Activated T-cell treated with anti-CD3 and anti-CD28 coated beads, Interleukin-2, amount 50 U/mL, for 72 hours (primary cell): ENCODE measurements at places on chromosomes 12 and 14.

DNA sequence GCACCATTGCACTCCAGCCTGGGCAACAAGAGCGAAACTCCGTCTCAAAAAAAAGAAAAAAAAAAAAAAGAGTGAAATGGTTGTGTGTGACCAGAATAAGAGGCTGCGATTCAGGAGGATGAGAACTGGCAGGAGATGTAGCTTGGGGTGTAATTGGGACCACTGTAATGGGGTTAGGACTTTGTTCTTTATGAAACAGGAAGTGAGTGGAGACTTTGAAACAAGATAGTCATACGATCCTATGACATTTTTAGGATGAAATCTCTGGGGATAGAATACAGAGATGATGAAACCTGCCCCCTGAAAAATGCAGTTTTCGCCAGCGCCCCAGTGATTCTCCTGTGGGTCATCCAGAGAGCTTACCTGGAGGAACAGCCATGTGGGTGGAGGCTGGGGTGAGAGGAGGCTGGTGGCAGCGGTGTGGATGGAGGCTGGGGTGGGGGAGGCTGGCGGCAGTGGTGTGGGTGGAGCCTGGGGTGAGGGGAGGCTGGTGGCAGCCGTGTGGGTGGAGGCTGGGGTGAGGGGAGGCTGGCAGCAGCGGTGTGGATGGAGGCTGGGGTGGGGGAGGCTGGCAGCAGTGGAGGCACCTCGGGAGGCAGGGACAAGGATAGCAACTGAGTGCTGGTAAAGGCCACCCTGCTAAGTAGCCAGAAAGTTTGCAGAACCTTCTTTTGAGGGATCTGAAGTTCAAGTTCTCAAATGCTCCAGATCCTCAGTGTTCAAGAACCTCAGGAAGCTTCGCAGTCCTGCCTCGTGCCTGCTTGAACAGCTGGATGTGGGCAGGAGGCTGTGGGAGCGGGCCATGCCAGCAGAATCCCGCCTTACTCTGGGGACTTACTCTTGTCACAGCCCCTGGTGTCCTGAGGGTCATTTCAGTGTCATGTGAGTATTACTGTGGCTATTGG, 20.2 kb downstream of the FBXL14 start:
- no peak for DNase-seq

- no peak for DNase-seq
Measured at GRCh38 chr12:86414201-86414600, 158.0 kb upstream of the MGAT4C start.

DNA sequence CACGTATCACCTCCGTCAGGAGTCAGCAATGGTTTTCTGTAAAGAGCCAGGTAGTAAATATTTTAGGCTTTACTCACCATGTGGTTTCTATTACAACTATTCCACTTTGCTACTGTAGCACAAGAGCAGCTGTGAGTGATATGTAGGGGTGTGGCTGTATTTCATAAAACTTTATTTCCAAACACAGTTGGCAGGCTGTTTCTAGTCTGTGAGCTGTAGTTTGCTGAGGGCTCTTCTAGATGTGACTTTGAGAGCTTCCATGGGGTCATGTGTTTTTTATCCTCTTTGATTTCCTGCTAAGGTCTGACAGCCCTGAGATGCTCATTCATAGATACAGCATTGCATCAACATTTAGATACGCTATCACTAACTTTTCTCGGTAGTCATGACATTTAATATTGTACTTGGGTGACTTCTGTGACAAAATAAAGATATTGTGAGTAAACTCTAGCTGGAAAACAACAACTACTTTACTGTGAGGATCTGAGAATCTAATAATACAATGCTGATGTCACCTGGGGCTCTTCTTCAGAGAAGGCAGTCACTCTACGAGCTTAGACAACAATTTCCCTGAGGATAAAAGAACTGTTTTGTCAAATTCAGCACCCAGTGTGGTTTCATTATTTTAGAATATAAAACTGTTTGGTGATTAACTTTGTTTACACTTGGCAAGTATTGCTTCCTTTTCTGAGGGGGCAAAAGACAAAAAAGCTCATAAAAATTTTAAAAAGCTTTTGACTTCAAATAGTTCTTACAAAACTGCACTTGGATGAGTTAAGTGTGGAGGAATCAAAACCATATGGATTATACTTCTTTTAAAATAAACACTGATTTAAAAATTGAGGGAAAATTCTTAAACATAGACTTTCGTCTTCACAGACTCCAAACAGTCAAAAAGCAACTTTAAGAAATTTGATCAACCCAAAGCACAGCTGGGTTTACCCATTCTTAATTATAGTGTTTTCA, 231.2 kb upstream of the DCN start:
- DNase-seq: no peak

GRCh38 chr12:101634724-101635123, 40.0 kb downstream of the MYBPC1 start:
- DNase-seq: no peak

- DNase-seq: no peak
Measured at GRCh38 chr12:122790393-122791075, 16.2 kb downstream of the CCDC62 start.

GRCh38 chr12:2052826-2053678, at the start of gene CACNA1C:
Gene CACNA1C (plus strand): TSS chr12:2052987. CDS start chr12:2053563, 576 bp downstream.
- peak; percentile 71 for DNase-seq

- DNase-seq: no peak
Measured at GRCh38 chr12:88684610-88685009, 104.3 kb upstream of the KITLG start.

- DNase-seq: no peak
Measured at GRCh38 chr14:24908592-24909236, 141.2 kb downstream of the STXBP6 start.
